ACHN (cell line): ENCODE measurements at places on chromosomes 7 and 10.

DNA sequence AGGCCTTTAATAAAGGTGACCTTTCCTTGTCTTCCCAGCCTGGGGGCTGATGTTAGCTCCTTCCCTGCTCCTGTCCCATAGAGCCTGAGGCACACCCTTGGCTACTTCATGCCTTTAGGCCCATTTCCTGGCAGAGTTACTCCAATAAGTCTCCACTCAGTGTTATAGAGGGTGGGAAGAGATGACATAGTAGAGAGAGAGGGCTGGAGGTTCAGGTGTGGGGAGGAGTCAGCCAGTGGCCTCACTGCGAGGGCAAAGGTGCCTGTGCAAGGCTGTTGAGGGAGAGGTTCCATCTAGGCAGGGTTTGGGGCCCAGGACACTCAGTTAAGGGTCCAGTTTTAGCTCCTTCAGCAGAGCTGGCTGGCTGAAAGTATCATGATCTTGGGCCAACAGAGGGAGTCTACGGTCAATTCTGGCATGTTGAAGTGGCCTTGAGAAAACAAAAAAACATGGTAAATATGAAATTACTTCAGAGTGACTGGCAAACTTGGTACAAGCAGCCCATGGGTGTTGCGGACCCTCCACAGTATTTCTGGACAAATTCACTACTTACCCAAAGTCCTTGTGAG is 67.9 kb downstream of the ZNF783 start:
- no peak for DNase-seq

GRCh38 chr10:128484041-128484440 is 357.8 kb upstream of the MKI67 start:
- no peak for DNase-seq

GRCh38 chr7:111756687-111757178 is 194.4 kb upstream of the IMMP2L start:
- no peak for DNase-seq

DNA sequence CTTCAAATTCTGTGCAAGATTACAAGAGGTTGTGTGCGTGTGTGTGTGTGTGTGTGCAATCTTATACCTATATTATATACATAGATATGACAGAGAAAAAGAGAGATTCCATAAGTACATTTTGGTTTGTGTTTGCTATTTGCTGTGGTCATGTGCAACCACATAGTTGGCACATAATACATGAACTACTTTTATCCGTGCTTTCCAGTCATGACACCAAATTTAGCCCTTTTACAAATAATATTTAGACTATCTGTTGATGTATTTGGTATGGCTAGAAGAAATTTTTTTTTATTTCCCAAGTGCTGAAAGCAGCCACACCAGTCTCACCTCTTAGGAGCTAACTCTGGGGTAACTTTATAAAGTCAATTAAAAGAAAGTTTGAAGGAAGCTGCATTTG is 63.5 kb upstream of the EGFR start:
- no peak for DNase-seq

- DNase-seq, result no peak
These were observed 30.9 kb upstream of the KMT2E start for GRCh38 chr7:104983076-104983577.

DNA sequence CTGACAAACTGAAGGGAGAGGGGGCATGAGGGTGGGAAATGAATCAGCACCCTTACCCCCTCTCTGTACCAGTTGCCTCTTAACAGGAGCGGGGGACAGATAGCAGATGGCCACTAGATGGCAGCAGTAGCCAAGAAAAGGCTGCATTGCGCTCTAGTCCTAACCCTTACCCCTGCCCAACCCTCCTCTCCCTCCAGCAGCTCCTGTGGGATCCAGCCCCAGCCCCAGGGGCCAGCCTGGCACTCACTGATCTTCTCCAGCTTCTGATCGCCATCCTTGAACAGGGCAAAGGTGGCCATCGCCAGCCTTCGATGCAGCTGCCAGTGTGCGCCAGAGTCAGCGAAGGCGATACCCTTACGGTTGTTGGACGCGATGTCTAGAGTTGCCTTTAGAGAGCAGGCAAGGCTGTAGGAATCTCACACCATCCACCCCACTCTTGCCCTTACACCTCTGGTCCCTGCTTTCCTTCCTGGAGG is 2.2 kb downstream of the CYP17A1 start:
- DNase-seq, result peak; percentile 76

DNA sequence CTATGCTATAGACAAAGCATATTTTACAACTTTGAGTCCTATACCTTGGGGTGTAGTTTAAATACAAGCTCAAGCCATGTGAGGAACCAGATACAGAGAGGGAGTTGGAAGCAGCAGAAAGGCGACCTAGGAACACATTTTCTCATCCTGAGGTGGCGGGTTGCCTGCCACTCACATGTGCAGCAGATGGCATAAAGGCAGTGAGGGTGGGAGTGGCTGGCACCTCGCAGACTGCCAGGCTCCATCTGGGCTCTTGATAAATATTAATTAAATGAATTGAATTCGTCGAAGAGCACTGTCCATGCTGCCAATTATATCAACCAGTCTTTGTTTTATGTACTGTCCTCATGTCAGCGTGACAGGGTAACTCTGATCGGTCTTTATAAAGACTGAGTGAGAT is 79.0 kb upstream of the SEMA3C start:
- no peak for DNase-seq

- DNase-seq, result no peak
These were observed 4.8 kb upstream of the ADAP1 start for GRCh38 chr7:959271-959670.

DNA sequence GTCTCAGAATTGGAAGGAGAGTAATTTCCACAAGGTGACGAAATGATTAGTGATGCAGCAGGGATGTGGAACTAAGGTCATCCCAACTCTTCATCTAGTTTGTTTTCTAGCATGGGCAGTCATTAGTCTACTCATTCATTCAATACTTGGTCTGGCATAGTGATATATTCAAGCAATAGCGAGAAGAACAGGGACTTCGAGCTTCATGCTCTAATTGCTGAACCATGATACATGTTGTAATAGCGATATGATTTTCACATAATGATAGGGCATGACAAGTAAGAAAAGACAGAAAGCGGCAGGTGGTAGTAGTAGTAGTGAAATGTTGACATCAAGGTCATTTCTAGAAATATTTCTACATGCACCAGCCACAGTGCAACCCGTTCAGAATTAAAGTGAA is 652.1 kb downstream of the PHTF2 start:
- DNase-seq, result no peak

DNA sequence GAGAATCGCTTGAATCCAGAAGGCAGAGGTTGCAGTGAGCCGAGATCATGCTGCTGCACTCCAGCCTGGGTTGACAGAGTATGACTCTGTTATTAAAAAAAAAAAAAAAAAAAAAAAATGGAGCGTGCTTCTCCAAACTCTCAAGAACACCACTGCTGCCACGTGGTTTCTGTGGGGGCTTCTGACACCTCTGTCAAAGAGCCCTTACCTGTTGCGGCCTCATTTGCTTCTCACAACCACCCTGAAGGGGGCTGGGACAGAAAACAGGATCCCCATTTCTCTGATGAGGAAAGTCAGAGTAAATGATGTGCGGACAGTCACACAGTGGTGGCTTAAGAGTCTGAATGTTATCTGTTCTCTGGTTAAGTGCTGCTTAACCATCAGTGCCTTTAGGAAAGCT is 95.3 kb downstream of the RNF216 start:
- no peak for DNase-seq

DNA sequence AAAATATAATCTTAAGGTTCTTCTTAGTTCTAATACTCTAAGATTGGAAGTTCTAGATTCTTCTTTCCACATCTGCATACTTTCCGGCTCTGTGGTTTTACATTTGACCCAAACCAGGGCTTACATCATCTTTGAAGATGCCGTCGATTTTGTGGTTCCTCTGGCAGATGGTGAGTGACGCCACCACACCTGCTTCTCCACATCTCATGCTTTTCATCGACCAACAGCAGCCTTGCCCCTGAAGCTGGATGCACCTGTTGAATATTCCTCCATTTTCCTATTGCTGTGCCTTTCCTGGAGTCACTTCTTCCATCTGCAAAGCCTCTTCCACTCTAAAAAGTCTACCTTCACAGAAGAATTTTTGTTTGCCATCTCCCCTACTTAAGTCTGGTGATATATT is 121.3 kb downstream of the PRKCQ start:
- no peak for DNase-seq

DNA sequence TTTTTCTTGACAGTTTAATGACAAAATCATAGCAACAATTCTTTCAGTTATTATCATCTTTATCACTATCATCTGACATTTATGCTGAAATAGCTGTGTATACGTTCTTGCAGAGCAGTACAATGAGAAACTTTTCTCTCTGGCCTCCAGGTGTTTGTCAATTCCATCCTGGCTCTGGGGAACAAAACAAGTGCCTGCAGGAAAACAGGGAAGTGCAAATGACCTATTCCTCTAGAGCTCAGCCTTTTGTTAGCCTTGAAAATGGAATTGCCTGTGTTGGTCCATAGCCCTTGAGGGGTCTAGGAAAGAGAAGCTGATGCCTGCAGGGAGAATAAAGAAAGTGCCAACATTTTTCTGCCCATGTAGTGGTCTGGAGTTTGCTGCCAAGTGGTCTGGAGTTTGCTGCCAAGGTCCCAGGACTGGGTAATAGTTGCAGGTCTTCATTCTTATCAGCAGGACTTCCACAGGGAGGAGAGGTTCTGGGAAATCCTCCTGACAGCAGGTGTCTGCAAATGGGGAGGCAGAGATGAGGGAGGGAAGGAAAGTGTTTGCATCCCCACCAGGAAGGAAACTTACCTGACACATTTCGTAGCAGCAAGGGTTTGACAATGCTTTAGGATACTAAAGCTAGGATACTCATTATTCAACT is 10.1 kb upstream of the CSTF2T start:
- no peak for DNase-seq

DNA sequence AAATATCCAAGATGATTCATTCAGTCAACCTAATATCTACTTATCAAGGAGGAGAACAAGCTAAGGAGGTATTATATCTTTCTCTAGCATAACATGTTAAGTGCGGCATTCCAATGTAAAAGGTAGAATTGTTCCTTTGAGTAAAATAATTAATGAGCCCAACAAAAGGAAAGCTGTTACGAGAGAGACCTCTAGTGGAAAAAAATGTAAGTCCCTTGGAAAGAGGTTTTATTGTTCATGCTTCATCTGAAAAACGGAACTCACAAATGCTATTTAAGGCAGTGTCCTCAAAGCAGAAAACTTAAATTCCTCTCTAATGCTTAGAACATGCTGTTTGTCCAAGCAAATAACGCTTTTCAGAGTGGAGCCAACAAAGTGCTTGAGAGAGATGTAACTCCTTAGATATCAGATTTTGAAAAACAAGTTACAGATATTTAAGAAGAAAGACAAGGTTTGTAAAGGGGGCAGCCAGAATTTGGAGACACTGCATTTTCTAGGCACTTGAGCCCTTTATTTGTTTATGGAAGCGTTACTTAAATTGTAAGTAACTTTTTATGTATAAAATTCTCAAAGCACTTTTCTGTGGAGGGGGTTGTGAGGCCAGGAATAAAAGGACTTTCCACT is 119.9 kb downstream of the TFEC start:
- peak; percentile 72 for DNase-seq
